ENCODE measurements at places on chromosomes 7 and 10.

- DNase-seq: no peak
Observed at GRCh38 chr7:134549366-134549765, 456 bp downstream of the AKR1B15 start.

- DNase-seq: peak; percentile 21
Observed at GRCh38 chr10:61898435-61898778, 3.1 kb upstream of the ARID5B start.

DNA sequence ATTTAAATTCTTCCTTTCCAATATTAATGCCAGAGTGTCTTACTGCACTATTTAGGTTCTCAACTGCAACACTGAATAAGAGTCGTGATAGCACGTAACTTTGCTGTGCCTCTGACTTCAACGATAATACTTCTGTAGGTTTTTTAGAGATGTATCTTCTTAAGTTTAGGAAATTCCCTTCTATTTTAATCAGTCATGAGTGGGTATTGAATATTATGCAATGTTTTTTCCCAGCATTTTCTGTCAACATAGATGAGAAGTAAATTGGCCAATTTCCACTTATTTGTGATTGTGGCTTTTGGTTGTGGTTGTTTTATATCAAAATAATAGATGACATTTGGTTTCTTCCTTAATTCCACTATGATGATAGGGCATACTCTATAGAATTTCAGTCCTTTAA lies 6.7 kb upstream of the STK17A start:
- DNase-seq: no peak

- no peak for DNase-seq
Observed at GRCh38 chr7:139482662-139483466, 609 bp downstream of the KLRG2 start.

DNA sequence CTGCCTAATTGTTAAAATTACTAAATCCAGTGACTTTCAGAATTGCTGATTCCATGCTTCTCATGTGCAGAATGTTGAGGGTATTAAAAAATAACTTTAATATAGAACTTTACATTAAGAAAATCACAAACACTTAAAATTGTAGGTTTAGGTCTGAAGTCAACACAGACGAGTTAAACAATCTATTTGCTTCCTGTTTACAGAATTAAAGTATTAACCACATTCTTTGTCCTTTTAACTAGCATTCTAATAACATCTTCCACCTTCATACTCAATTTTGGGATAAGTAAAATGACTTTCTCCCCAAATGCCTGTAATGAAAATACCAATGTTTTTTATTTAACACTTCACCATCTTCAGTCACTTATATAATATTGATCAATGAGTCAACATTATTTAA lies 2.2 kb downstream of the ITGB1 start:
- DNase-seq: no peak

Measured in NCI-H2081 treated with DMSO at 0.1 percent for 48 hours (cell line).